ENCODE measurements at places on chromosomes 12 and 14. TPM values are rescaled to one million over a fixed set of nuclear protein-coding genes. Genes with fewer than 3 reads are reported as not detected.

DNA sequence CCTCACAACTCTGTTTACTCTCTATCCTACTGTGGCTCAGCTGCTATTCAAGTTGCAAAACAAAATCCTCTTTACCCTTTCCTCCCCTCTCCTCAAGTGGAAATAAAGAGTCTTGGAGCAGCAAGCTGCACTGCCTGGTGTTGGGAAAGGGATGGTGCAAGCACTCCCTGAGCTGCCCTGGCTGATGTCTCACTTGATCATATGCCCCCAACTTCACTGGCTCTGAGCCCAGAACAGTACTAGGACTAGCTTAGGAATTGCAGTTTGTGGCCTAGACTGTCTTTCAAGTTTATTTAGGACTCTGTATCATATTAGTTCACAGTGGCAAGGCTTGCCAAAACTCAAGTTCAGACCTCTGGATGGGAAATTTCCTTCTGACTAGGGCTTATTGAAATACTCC, 1683.8 kb upstream of the SEL1L start:
- no peak overlapping the region for H3K4me3 ChIP-seq
- DNase-seq, result no peak
- H3K36me3 ChIP-seq, result no peaks in the 10 kb centered on the region
- no peaks in the 10 kb centered on the region for H3K27me3 ChIP-seq
- H3K4me1 ChIP-seq, result no peaks in the 10 kb centered on the region

DNA sequence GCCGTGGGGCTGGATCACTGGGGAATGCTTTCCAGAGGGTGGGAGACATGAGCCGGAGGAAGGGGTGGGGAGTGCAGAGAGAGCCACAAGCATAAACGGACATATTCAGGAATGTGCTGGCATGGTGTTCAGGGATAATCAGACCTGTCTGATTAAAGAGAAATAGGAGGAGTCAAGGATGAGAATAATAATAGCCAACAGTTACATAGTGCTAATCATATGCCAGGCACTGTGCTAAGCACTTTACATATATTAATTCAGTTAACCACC, 43.7 kb downstream of the LTBP2 start:
- no peaks in the 10 kb centered on the region for H3K4me1 ChIP-seq
- H3K36me3 ChIP-seq, result no peaks in the 10 kb centered on the region
- H3K4me3 ChIP-seq, result no peak overlapping the region
- no peak for DNase-seq

DNA sequence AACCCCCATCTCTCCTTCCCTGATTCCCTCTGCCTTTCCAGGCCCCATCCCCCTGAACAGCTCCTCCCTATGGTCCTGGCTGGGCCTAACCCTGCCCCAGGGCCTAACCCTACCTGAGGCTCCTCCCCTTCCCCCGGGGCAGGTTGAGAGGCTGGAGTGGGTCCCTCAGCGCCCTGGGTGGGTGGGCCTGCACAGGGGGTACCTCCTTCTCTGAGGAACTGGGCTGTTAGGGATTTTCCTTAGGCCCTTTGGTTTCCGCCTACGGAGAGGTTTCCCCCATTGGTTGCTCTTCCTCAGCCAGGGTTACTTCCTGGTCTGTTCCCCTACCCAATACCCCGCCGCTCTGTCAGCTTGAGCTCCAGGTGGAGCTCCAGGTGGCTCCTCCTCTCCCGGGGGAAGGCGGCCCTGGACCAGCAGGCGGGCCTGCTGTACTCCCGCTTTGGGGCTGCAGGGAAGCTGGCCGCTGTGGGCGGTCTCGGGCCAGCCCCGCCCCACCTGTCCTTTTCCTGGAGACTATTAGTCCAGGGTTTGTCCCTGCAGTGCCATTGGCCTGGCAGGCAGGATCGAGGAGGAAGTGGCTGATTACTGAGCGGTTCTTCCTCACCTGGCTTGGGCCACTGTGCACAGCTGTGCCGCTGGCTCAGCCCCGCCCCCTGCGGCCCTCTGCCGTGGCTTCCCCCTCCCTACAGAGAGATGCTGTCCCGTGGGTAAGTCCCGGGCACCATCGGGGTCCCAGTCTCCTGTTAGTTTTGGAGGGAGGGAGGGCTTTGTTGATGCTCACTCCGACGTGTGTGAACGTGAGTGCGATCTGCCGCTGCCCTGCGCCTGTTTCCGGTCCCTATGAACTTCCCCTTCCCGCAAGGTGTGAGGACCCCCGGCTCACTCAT, 2.5 kb downstream of the C12orf57 start:
- H3K36me3 ChIP-seq, result peaks cover 10% of the 10 kb centered on the region
- peak; percentile 62 for DNase-seq
- H3K27ac ChIP-seq, result peak overlapping the region; percentile 50
- H3K4me1 ChIP-seq, result peaks cover 54% of the 10 kb centered on the region

DNA sequence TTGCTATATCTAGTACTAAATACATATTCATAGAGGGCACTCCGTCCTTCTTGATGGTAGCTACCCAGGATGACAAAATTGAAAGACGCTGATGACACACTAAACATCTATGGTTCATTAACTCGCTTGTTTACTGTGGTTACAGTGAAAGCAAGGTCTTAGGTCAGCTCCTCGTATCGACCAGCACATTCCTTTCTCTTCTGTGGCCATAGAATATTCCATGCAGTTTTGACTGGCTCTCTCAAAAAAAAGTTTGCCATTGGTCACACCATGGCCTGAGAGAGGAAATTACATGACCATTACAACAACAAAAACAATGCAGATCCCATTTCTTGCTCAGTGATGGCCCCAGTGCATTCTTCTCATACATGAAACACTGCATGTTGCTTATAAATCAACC, 411.4 kb upstream of the SOX5 start:
- H3K4me3 ChIP-seq, result no peak overlapping the region
- no peaks in the 10 kb centered on the region for H3K4me1 ChIP-seq
- H3K36me3 ChIP-seq, result no peaks in the 10 kb centered on the region

- no peak for DNase-seq
- no peaks in the 10 kb centered on the region for H3K36me3 ChIP-seq
- H3K27me3 ChIP-seq, result no peaks in the 10 kb centered on the region
These were observed 22.6 kb downstream of the KCNA5 start for GRCh38 chr12:5066251-5066650.

Gene RD3L
- not detected for total RNA-seq

Gene VRTN
- 0.09 TPM for total RNA-seq
